CD4-positive, alpha-beta T cell treated with Interleukin-12 subunit alpha and Interleukin-12 subunit beta, for 1 hour (primary cell): ENCODE measurements at places on chromosomes 3 and 15.

DNA sequence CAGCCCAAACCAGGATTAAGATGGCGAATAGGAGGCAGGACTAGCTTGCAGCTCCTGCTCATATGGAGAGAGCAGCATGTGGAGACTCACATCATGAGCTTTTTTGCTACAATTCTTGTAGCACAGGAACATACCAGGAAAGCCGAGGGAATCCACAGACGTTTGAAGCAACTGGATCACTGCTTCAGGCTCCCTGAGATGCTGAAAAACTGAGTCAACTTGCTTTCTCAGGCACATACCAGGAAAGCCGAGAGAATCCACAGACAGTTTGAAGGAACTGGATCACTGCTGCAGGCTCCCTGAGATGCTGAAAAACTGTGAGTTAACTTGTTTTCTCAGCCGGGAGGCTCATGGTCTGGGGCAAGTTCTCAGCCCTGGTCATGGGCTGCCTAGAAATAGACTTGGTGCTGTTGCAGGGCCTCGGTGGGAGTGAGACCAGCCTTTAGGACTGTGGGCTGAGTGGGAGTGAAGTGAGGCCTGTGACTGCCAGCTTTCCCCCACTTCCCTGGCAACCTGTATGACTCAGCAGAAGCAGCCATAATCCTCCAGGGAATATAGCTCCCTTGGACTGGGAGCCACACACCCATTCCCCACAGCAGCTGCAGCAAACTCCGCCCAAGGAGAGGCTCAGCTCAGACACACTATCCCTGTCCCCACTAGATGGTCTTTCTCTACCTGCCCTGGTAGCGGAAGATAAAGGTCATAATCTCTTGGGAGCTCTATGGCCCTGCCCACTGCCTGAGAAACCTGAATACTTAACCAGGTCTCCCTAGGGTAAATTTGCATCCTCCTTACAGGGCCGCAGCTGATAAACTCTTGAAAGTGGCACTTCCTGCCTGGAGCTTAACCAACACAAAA lies 51.9 kb upstream of the PFN2 start:
- DNase-seq: no peak

- DNase-seq: no peak
Measured at GRCh38 chr3:183551930-183552329, 3.6 kb downstream of the KLHL6 start.

GRCh38 chr15:40081691-40082194 lies 26.9 kb downstream of the BMF start:
- no peak for DNase-seq

DNA sequence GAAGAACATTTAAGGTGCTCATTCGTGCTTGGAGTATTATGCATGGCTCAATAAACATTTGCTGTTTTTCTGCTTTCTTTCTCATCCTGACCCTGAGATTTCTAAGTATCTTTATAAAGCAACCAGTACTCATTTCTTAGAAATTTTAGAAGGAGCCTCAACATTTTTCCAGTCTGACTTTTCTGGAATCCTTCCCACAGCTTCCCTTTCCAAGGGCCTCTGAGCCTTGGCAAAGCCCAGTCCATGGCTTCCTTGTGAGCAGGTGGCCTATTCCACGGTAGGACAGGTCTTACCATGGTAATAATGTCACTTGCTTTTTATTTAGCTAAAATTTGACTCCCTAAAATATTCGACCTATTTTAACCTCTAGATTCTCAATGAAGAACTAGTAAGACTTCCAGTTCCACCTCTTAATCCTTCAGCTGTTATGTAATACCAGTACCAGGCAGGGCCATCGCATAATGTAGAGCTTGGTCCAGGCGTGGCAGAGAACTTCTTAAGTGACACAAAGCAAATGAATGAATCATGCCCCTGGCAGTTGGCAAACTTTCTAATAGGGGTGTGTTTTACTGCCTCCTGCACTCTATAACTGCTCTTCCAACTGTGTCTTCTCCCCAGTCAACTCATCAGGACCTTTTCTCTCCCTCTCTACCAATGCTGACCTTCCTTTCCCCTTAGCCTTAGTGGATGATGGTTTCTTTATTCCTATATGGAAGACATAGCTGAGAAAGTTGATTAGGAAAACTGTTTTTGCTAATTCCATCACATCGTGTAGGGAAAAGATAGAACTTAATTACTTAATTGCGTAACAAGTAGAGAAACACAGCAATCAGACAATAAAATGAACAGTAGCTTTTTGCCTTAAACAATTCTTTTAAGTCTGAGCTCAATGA lies 894 bp upstream of the TM4SF4 start:
- no peak for DNase-seq

DNA sequence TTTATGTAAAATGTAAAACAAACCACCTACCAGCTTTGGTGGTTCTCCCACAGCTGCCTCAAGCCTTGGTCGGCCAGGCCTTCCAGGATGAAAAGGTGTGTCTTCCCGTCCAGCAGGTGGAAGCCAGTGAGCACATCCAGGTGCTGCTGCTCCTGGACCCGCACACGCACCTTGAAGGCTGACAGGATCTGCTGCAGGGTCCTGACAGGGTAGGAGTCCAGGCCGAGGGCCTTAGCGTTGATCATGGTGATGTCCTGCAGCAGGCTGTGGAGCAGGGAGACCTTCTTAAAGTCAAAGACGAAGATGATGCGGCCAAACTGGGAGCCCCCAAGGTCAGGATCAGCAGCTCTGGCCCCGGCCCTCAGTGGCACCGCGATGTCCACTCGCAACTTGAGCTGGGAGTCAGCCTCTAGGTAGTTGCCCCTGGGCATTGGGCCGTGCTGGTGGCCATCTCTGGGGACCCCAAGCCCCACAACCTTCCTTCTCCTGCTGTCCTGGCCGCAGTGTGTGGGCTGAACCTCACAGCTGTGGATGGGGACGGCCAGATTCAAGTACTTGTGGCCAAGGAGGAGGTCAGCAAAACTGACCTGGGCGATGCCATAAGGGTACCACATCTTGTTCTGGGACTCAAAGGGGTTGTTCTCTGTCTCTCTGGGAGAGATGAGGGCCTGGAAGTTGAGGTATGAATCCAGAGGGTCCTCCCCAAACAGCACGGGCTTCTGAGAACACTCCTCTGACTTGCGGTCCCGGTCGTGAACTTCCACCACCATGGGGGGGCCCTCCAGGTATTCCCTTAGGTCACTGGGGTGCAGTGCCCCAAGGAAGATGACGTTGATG lies 48.6 kb downstream of the CFAP92 start:
- no peak for DNase-seq

GRCh38 chr15:91885714-91886270 lies 32.3 kb downstream of the SLCO3A1 start:
- no peak for DNase-seq

DNA sequence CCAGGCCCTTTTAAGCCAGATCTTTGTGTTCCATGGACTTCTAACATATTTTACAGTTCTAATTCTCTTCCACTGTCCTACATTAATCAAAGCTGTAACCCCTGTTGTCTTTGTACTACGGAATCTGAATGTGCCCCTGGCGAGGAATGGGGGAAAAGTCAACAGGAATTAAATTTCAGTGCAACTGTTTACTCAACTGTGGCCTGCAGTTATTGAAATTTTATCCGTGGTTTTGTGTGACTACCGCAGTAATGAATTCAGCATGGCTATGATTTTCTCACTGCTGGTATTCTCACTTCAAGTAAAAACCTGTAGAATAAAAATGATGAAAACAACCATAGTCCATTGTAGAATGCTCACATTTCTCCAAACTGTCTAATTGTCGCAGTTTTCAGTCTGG lies 388.0 kb downstream of the FOXP1 start:
- DNase-seq: no peak

GRCh38 chr3:45224824-45225464 lies 1.1 kb downstream of the TMEM158 start:
- peak; percentile 8 for DNase-seq

GRCh38 chr15:66595931-66596545 lies 30.2 kb upstream of the LCTL start:
- DNase-seq: no peak

DNA sequence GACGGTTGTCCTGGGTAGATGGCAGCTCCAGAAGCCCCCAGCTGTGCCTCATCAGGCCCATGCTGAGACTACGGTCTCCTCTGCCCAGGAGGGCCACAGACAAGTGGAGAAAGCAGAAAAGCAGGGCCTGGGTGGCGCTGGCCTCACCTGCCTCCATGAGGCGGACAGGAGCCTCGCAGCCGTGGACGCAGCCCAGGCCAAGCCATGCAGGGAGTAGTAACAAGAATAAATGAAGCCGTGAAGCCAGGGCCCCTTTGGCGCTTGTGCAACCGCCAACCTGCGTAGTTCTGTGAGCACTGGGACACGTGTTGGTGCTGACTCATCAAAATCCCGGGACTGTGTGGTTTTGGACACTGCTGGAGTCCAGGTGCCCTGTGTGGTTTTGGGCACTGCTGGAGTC lies 12.3 kb upstream of the MUC4 start:
- DNase-seq: no peak

DNA sequence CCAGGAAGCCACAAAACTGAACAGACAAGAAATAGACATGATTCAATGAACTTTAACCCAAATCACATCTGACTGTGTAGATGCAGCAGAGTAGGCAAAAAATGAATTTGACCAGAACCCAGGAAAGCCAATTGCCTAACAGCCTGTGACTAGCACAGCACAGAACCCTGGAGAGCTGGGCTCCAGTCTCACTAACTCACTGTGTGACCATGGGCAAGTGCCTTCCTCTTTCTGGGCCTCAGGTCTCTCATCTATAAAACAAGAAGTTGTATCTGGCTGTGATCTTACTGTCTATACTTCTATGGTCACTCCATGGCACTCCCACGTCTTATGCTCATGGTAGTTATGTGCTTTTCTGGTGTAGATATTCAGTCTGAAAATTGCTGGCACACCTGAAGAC lies 48.1 kb upstream of the USP3 start:
- DNase-seq: no peak

GRCh38 chr3:65550137-65550536 lies 488.6 kb downstream of the MAGI1 start:
- DNase-seq: no peak

DNA sequence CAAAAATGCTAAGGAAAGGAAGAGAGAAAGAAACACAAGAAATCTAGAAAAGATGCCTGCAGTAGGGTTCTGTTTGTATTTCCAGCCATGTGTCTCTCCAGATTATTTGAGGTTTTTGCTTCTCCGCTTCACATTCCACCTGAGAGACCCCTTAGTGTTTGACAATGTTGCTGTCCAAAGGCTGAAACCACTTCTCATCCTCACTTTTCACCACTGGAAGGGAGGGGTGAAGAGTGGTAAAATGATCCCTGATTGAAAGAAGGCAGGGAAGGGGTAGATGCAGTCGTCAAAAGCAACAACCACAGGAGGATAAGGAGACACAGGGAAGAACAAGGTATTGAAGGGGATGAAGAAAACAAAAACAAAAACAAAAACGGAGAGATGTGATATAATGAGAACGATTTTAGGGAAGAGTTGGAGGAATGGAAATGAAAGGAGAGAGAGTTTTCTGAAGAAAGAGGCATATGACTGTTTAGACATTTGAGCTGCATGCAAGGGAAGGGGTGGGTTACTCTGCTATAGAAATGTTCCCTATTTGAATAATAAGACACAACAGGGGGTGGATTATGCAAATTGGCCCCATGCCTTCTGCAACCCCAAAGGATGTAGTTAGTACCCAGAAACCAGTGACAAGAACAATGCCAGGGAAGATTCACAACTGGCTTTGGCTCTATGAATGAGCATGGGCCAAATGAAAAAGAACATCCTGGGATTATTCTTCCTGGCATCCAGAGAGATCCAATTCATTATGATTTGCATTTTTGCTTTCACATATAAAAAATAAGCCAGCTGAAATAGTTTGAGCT lies 235.9 kb downstream of the GAP43 start:
- DNase-seq: no peak

- DNase-seq: no peak
Measured at GRCh38 chr3:47365213-47366153, 15.3 kb upstream of the PTPN23 start.

DNA sequence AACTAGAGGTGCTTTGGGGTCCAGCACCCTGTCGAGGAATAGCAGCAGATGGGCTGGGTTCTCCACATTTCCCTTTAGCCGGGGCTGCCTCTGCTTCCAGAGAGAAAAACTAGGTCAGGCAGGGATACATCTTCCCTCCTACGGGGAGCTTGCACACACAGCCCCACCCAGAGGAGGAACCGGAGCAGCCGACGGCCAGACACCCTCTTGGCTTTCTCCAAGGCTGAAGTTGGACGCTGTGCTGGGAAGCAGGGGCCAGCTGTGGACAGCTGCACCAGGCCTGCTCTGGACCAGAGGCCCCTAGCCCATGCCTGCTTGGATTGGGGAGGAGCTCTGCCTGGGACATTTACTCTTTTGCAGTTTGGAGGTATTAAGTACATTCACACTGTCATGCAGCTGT lies 44.7 kb upstream of the NR2C2 start:
- no peak for DNase-seq

GRCh38 chr3:117172426-117172825 lies 462.8 kb downstream of the TUSC7 start:
- no peak for DNase-seq

DNA sequence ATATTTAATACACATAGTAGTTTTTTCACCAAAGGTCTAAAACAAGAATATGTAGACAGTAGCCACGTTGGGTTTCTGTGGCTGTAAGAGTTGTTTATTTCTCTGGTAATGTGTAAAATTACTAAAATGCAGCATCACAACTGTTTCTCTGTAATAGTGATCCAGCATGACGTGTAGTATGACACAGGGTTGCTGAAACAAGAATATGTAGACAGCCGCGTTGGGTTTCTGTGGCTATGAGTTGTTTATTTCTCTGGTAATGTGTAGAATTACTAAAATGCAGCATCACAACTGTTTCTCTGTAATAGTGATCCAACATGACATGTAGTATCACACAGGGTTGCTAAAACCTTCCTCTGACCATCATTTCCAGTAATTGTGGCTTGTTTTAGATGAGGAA lies 153.6 kb upstream of the ZNF717 start:
- DNase-seq: no peak

DNA sequence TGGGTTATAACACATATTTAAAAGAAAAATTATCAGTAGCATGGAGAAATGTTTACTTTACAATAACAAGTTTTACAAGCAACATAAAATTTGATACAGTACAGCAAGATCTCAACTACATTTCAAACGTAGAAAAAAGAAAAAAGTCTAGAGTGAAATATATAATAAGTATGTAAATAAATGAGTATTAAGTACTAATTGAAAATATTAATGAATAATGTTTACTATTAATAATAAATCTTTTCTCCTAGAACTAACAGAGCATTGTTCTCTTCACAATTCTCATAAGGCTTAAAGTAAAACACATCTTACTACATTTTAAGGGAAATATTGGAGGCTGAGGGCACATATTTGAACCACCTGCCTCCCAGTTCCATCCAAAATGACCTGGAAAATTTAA lies 72.1 kb downstream of the TMEM212 start:
- DNase-seq: no peak
